ENCODE measurements at places on chromosomes 11 and 22. TPM values are rescaled to one million over a fixed set of nuclear protein-coding genes. Genes with fewer than 3 reads are reported as not detected.

DNA sequence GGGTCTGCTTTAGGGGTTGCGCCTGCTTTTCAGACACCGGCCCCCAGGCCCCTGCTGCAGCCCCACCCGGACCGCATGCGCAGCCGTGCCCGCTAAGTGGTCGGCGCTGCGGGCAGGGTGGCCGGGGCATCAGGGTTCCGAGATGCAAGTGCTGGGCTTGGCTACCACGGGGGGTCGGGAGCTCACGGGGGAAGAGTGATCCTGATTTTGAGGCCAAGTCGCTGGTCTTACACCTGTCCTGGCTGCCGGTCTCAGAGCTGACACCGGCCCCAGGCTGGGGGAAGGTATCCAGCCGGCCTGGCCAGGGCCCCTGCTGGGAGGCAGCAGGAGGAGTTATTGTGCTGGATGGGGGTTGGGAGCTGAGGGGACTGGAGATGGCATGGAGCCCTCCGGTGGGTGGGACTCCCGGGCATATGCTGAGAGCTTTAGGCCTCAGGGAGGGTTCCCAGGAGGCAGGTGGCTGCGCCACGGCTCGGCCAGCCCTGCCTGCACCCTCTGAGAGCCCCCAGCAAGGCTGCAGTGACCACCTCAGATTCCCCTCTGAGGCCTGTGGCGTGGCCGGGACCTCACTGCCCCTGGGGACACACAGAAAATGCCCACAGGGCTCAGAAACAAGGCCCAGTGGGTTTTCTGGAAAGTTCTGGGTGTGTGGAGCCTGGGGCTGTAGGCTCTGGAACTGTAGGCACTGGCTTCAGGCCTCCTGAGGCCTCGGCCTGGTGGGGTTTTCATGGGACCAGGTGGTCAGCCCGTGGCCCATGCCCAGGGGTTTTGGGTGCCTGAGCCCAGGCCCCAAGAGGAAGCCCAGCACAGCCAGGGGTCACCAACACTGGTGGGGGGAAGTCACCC is 4.4 kb upstream of the MUC5AC start:
- no peaks in the 10 kb centered on the region for H3K36me3 ChIP-seq
- no peaks in the 10 kb centered on the region for H3K27me3 ChIP-seq
- DNase-seq, result no peak
- no peak overlapping the region for H3K27ac ChIP-seq
- no peak overlapping the region for H3K4me3 ChIP-seq
- H3K4me1 ChIP-seq, result peaks cover 10% of the 10 kb centered on the region

DNA sequence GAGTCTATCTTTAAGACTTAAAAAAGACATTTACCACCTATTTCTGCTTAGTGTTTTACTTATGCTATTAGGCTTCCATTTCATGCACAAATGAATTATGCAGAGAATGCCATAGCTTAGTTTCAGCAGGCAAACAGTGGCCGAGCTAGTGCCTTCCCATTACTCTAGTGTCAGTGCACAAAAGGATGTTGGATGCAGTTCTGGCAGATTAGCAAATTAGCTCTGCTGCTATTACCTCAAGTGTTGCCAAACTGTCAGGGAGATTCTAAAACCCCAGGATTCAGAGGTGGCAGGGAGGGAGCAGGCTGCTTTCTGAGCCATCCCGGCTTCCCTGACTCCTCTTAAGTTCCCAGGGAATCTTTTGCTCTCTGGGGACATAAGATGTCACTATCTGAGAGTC is 209.4 kb upstream of the NCAM1 start:
- H3K36me3 ChIP-seq, result no peaks in the 10 kb centered on the region
- no peaks in the 10 kb centered on the region for H3K27me3 ChIP-seq
- no peaks in the 10 kb centered on the region for H3K4me1 ChIP-seq
- H3K27ac ChIP-seq, result no peak overlapping the region
- no peak overlapping the region for H3K4me3 ChIP-seq

- no peaks in the 10 kb centered on the region for H3K4me1 ChIP-seq
- H3K4me3 ChIP-seq, result no peak overlapping the region
- no peaks in the 10 kb centered on the region for H3K27me3 ChIP-seq
Measured at GRCh38 chr11:80082406-80082805, 641.6 kb upstream of the TENM4 start.

GRCh38 chr22:49062155-49062801 is 765.4 kb downstream of the BRD1 start:
- no peak overlapping the region for H3K4me3 ChIP-seq
- H3K36me3 ChIP-seq, result no peaks in the 10 kb centered on the region
- H3K27me3 ChIP-seq, result no peaks in the 10 kb centered on the region

GRCh38 chr11:85114786-85115185 is 512.4 kb downstream of the DLG2 start:
- no peak overlapping the region for H3K4me3 ChIP-seq
- H3K4me1 ChIP-seq, result no peaks in the 10 kb centered on the region
- no peaks in the 10 kb centered on the region for H3K36me3 ChIP-seq

- H3K36me3 ChIP-seq, result no peaks in the 10 kb centered on the region
- H3K27ac ChIP-seq, result no peak overlapping the region
- H3K4me3 ChIP-seq, result no peak overlapping the region
- no peaks in the 10 kb centered on the region for H3K4me1 ChIP-seq
Measured at GRCh38 chr11:104694259-104695064, 203.8 kb downstream of the CASP12 start.

Gene KCNJ11
- total RNA-seq, result not detected

Gene KRTAP5-8
- not detected for total RNA-seq

- peaks cover 24% of the 10 kb centered on the region for H3K4me1 ChIP-seq
- no peaks in the 10 kb centered on the region for H3K27me3 ChIP-seq
- no peak overlapping the region for H3K27ac ChIP-seq
- DNase-seq, result no peak
Measured at GRCh38 chr22:45594123-45594941, 77.3 kb upstream of the ATXN10 start.

Gene PATE4
- total RNA-seq, result not detected

Gene CYP2R1
- total RNA-seq, result 12.3 TPM

Gene PNPLA3
- total RNA-seq, result not detected

Gene ADM2
- total RNA-seq, result not detected

DNA sequence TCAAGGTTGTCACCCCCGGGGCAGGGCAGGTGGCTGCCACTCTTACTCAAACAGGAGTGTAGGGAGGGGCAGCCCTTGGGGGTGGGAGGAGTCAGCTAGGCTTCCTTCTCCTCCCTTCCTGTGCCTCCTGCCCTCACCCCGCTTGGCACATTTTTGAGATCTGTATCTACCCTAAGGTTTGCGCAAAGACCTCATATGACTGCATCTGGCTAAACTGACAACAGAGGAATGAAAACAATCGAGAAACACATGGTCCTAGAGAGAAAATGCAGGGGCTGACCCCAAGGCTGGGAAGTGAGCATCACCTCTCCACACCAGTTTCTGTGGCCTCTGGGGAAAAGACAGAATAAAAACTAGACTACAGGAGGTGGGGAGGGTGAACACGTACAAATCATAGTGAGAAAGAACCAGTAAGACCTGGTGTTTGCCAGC is 28.1 kb downstream of the IGSF9B start:
- no peak overlapping the region for H3K4me3 ChIP-seq
- H3K27ac ChIP-seq, result no peak overlapping the region
- peaks cover 19% of the 10 kb centered on the region for H3K4me1 ChIP-seq
- H3K27me3 ChIP-seq, result no peaks in the 10 kb centered on the region
- no peaks in the 10 kb centered on the region for H3K36me3 ChIP-seq

- peaks cover 30% of the 10 kb centered on the region for H3K4me1 ChIP-seq
- H3K36me3 ChIP-seq, result no peaks in the 10 kb centered on the region
- H3K4me3 ChIP-seq, result no peak overlapping the region
- DNase-seq, result no peak
- H3K27me3 ChIP-seq, result no peaks in the 10 kb centered on the region
Measured at GRCh38 chr11:75925785-75926164, 110.8 kb downstream of the UVRAG start.

Gene BTBD18
- not detected for total RNA-seq

Gene UPK2
- not detected for total RNA-seq

GRCh38 chr11:131979364-131979763 is 608.9 kb downstream of the NTM start:
- no peak overlapping the region for H3K27ac ChIP-seq
- H3K27me3 ChIP-seq, result no peaks in the 10 kb centered on the region
- no peaks in the 10 kb centered on the region for H3K4me1 ChIP-seq
- no peak overlapping the region for H3K4me3 ChIP-seq

DNA sequence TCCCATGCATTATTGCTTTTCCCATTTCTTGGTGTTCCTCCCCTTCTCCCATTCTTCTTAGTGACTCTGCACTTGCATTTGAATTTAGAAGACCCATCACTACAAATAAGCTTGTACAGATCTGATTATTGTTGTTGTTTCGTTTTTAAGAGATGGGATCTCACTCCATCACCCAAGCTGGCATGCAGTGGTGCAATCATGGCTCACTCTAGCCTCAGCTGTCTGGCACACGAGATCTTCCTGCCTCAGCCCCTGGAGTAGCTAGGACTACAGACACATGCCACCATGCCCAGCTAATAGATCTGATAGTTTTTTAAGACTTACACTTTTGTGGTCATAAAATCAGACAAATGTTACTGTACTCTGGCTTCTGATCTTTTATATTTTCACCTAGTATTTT is 252.1 kb downstream of the DDX10 start:
- no peak overlapping the region for H3K4me3 ChIP-seq
- DNase-seq, result no peak
- H3K27ac ChIP-seq, result no peak overlapping the region

All from vagina (tissue), 2 donors.